Left lung (tissue), 14 donors: ENCODE measurements at places on chromosomes 12 and 14.

DNA sequence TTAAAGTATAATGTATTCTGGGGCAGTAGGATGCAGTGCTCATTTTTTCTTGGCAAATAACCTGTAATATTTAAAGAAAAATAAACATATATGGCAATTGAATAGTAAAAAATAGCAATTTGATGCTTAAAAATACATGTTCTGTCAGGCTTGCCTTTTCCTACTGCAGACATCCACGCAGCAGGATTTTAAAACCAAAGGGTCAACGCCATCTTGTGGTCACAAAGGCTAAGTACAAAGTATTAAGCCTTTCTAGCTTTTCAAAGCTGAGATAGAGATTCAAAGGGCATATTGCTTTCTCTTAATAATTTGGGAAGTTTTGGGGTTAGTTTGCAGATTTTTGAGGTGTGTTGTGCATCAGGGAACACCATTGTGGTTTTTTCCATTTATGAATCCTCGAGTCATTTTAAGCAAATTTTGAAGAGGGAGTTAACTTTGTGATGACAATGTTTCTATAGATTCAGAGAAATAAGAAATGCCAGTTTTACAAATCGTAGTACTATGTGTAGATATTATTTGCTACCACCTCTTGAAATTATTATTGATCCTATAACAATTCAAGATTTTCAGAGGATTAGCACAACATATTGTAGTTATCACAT, 4.7 kb upstream of the CCER1 start:
- DNase-seq, result no peak

DNA sequence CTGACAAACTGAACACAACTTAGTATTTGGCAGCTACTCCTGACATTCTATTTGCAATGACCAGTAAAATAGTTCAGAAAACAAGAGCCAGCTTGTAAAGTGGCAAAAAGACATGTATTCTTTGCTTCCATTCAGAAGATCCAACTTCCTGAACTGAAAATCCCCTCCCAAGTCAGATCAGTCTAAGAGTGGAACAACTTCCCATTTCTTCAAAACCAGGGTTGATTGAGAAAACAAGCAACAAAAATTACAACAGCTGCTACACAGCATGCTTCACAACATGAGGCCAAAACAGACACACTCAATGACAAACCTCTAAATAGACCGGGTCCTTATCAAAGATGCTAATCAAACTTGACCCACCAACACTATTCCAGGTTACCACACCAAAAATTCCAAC, 40.3 kb downstream of the CIT start:
- DNase-seq, result no peak

DNA sequence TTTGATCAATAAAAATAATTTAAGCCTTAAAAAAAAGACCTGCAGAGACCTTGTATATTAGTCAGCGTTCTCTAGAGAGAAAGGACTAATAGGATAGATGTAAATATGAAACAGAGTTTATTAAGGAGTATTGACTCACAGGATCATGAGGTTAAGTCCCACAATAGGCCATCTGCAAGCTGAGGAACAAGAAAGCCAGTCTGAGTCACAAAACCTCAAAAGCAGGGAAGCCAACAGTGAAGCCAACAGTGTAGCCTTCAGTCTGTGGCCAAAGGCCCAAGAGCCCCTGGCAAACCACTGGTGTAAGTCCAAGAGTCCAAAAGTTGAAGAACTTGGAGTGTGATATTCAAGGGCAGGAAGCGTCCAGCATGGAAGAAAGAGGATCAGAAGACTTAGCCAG, 66.3 kb downstream of the TBX5 start:
- no peak for DNase-seq

DNA sequence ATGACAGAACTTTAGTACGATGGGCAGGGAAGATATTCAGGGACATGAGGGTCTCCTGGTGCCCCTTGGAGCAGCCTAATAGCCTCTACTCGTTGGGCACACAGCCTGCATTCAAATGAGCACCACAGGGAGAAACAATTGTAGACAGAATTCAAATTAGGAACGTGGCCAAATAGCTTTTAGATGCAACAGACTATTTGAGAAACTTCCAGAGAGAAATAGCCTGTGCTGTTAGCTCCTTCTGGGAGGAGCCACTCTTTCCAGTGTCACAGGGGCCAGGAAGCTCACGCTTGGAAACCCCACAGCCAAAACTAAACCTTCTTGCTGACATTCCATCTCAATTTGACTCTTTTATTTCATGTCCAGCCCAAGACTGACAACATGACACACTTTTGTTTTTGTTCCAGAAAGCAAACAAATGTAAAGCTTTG, 114.5 kb downstream of the RPAP3 start:
- DNase-seq, result no peak

- DNase-seq, result no peak
Observed at GRCh38 chr12:14893506-14894250, 8.0 kb upstream of the MGP start.

DNA sequence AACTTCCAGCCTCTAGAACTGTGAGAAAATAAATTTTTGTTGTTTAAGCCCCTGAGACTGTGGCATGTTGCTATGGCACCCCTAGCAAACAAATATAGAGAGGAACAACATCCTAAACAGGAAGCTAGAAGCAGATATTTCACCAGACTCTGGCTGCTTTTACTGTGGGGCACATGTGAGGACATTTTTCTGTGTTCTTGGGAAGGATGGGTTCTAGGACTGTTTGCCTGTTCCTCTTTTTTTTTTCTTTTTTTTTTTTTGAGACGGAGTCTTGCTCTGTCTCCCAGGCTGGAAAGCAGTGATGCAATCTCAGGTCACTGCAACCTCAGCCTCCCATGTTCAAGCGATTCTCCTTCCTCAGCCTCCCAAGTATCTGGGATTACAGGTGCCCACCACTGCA, 4.2 kb upstream of the HRK start:
- no peak for DNase-seq
